ENCODE measurements at places on chromosomes 4 and X. TPM values are rescaled to one million over a fixed set of nuclear protein-coding genes. Genes with fewer than 3 reads are reported as not detected.

Gene PIM2
- total RNA-seq = 7.7 TPM

Gene BEND2
- total RNA-seq = not detected

Gene BEX1
- total RNA-seq = 0.96 TPM

Gene CLTRN
- total RNA-seq = 0.32 TPM

Gene ADGRG4
- total RNA-seq = not detected

Gene CFAP47
- not detected for total RNA-seq

Gene CSTF2
- 14.4 TPM for total RNA-seq

Gene MAGEB1
- total RNA-seq = not detected

All from epithelial cell of alveolus of lung (primary cell).